Sigmoid colon (tissue), 7 donors: ENCODE measurements at places on chromosomes 5 and 9. TPM values are rescaled to one million over a fixed set of nuclear protein-coding genes. Genes with fewer than 3 reads are reported as not detected.

GRCh38 chr9:126611592-126612325 is 2.0 kb upstream of the LMX1B start:
- DNase-seq = peak; percentile 75

GRCh38 chr5:102713682-102714231 is 41.3 kb upstream of the PAM start:
- no peak for DNase-seq

DNA sequence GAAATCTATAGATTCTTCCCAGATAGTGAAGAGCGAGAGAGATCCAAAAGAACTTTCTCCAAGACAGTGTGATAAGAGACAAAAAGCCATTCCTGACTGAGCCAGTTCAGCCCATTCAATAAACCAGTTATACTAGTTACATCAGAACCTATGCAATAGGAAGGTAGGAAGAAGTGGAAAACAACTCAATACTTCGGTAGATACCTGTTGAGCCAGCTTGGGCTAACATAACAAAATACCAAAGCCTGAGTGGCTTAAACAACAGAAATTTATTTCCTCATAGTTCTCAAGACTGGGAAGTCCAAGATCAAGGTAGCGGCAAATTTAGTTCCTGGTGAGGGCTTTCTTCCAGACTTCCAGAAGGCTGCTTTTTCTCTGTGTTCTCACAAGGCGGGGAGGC is 214.5 kb upstream of the GRAMD2B start:
- DNase-seq = no peak

DNA sequence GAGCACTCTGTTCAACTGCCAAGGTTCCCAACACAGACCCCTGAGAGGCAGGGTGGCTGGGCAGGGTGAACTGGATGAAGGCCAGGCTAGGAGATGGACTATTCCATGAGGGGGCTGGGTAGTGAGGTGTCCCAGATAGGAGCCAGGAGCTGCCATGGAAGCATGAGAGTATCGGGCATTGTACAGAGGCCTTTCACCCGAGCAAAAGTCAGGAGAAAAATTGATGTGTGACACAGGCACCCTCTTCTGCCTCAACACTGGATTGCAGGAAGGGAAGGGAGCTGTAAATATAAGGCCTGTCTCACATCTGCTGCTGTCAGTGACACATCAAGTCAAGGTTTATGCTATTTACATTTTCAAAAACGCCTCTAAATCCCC is 74.6 kb downstream of the UBAP1 start:
- DNase-seq = peak; percentile 77

GRCh38 chr5:139481122-139481533 is 1.4 kb downstream of the STING1 start:
- DNase-seq = peak; percentile 72

The TUSC1 gene
- polyA plus RNA-seq = 16.2 TPM

The ICE1 gene
- 9.0 TPM for polyA plus RNA-seq

The CDKN2A gene
- polyA plus RNA-seq = 1.7 TPM

The ELAVL2 gene
- polyA plus RNA-seq = not detected
